ENCODE measurements at places on chromosomes 4 and X. TPM values are rescaled to one million over a fixed set of nuclear protein-coding genes. Genes with fewer than 3 reads are reported as not detected.

F8A2 gene
- total RNA-seq = not detected

LDB2 gene
- not detected for total RNA-seq

OPHN1 gene
- 1.2 TPM for total RNA-seq

ADAM29 gene
- total RNA-seq = not detected

C4orf17 gene
- total RNA-seq = not detected

CT83 gene
- total RNA-seq = not detected

GRIA3 gene
- total RNA-seq = not detected

GAGE13 gene
- total RNA-seq = not detected

SULT1E1 gene
- total RNA-seq = not detected

CPZ gene
- total RNA-seq = 0.21 TPM

ADH6 gene
- total RNA-seq = 0.15 TPM

IL13RA1 gene
- 49.6 TPM for total RNA-seq

NDNF gene
- not detected for total RNA-seq

FAM50A gene
- 116 TPM for total RNA-seq

MRFAP1 gene
- total RNA-seq = 260 TPM

IL15 gene
- 12.5 TPM for total RNA-seq

DKC1 gene
- total RNA-seq = 153 TPM

CPLX1 gene
- 0.62 TPM for total RNA-seq

CYP2U1 gene
- 2.0 TPM for total RNA-seq
